ENCODE measurements at places on chromosomes 2 and 18.
A peak's percentile ranks its signal among the peaks of the same experiment; 100 is the strongest.

GRCh38 chr2:127661949-127662510 lies 13.3 kb downstream of the LIMS2 start:
- no peak for DNase-seq

DNA sequence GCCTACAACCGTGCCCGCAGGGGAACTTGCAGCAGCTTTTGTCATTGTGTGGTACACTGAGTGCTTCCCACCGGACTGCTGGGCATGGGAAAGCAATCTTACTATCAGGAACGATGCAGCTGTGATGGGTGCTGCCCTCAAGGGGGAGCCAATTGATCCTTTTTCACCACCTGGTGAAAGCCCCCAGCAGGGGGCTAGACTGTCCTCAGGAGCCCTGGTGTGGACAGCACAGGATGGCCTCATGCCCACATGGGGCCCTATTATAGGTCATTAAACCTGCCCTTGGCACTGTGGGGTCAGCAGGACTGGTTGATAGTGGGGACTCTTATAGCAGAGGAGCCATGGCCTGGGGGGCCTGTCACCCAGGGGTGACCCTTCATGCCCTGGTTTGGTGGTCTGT lies 172.2 kb downstream of the GLI2 start:
- DNase-seq, result no peak

DNA sequence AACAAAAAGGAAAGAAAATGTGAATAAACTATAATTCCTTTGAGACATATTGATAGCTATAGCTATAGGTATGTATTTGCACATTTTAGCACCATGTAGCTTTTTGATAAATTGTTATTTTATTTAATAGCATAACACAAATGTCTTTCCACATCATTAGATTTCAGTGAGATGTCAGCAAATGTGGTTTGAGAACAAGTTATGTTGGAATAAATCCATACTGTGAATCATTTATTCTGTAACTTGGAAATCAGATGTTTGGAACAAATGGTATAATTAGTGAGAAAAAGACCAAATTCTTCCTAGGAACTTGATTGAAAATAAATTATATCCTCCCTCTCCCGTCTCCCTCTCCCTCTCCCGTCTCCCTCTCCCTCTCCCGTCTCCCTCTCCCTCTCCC lies 62.8 kb downstream of the NABP1 start:
- no peak for DNase-seq

GRCh38 chr18:10398571-10398970 lies 55.9 kb upstream of the APCDD1 start:
- DNase-seq, result no peak

DNA sequence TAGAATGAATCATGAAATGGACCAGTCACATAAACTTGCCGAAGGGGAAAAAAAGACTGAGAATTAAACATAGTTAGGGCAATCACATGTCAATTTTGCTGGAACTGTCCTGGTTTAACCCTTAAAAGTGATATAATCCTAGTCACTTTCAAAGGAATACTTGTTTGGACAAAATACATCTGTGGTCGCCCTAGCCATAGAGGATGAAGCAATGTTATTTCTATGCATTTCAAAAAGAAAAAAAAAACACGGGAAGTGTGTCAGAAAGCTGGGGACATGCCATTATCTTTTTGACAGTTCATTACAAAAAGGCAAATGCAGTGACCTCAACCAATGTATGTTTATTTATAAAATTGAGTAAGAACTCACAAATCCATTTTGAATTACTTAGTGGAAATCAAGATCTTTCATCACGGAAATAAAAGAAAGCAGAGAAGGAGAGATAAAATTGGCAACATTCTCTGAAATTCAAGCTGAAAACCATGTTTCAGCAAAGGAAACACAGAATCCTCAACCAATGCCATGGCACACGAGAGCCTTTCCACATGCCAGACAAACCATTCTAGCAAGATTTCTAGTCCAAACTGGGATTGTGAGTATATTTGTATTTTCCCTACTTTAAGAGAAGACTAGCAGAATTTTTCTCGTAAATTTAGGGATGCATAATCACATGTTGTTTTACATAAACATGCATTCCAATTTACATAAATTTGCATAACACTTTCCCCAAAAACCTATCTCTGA lies 854.3 kb upstream of the ACVR2A start:
- DNase-seq, result no peak

- peak; percentile 28 for DNase-seq
Measured at GRCh38 chr2:233354971-233355574, 779 bp downstream of the DGKD start.

DNA sequence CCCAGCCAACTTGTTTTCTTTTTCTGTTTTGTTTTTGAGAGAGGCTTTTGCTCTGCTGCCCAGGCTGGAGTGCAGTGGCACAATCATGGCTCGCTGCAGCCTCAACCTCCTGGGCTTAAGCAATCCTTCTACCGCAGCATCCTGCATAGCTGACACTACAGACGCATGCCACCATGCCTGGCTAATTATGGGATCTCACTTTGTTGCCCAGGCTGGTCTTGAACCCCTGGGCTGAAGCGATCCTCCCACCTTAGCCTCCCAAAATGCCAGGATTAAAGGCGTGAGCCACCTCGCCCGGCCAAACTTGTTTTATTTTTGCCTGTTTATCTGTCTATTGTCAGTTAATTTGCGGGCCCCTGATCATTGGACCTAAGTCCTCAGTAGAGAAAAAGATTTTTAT lies 61.6 kb upstream of the MSH6 start:
- no peak for DNase-seq

DNA sequence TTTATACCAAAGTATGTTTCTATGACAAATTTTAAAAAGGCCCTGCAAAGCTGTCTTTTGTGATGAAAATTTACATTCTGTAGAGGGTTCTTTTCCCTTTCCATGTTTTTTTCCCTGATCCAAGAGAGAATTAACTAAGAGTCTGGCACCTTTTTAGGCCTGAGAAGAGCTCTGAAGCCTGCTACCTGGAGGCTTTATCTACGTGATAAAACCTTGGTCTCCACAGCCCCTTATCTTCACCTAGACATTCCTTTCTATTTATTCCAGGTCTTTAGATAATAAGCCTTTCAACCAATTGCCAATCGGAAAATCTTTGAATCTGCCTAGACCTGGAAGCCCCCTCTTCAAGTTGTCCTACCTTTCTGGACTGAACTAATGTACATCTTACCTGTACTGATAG lies 774.1 kb upstream of the LRRTM1 start:
- no peak for DNase-seq

- DNase-seq, result peak; percentile 81
Measured at GRCh38 chr2:100292022-100292580, 30.2 kb downstream of the LONRF2 start.

DNA sequence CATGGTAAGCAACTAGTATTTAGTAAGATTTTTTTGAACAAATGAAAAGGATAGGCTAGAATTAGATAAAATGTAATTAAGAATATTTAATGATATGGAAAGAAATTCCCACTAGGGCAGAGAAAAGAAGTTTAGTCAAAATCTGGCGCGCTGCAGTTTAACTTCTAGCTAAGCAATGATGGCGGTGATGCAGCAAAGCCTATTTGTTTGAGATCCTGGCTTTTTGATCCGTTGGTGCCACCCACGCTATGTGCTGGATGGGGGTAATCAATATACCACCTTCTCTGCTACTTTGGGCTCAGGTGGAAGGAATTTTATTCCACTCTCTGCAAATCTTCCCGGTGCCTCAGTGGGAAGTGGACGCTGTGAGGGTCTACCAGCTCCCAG lies 421 bp upstream of the FAM171B start:
- no peak for DNase-seq

- DNase-seq, result peak; percentile 34
Measured at GRCh38 chr2:163591461-163591860, 144.3 kb downstream of the FIGN start.

DNA sequence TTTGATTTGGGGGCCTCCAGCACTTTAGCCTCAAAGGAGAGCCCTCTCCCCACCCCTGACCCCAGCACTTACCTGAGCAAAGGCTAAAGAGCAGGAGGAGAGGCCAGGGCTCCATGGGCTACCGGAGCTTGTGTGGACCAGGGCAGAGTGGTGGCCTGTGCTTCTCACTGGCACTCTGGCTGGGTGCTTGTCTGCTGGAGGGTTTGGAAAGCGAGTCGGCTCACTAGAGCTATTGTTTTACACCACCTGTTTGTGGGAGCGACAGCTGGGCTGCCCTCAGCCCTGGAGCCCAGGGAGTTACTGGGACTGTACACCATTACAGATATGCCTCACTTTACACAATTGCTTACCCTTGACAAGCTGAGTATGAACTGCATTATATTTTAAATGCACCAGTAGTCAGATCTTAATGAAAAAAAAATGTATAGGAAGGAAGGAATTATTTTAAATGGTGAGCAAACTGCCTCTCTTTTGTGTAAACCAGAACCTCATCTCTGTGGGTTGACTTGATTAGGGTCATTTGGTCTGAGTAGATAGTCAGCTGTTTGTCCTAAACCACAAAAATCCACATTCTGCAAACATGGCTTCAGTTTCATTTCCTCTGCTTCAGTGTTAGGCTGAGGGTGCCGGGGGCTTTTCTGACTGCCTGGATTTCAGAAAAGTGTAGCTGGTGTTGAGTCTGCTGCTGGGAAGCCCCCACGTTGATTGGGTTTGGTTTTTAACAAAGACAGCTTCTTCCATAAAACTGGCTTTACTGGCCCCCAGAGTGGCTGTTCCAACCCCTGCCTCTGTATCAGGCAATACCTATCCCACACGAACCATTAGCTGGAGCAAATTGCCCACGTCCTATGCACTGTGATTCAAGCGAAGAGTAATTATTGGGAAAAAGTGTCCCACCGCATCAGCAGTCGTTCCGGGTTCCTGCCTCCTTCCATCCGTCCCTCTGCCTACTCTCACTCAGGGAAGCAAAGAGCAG lies at the start of gene CHRNA1:
Gene CHRNA1 (minus strand): TSS at position 193 of the 976 bp plus-strand sequence. CDS start 78 bp downstream, at position 115.
- DNase-seq, result no peak

- DNase-seq, result no peak
Measured at GRCh38 chr18:54140641-54141040, 83.8 kb downstream of the MBD2 start.

- peak; percentile 43 for DNase-seq
Measured at GRCh38 chr2:27264753-27265535, 2.1 kb upstream of the SLC30A3 start.

- no peak for DNase-seq
Measured at GRCh38 chr2:208645226-208645625, 238.6 kb downstream of the PTH2R start.

- peak; percentile 5 for DNase-seq
Measured at GRCh38 chr18:61400716-61401115, 67.5 kb downstream of the CDH20 start.

DNA sequence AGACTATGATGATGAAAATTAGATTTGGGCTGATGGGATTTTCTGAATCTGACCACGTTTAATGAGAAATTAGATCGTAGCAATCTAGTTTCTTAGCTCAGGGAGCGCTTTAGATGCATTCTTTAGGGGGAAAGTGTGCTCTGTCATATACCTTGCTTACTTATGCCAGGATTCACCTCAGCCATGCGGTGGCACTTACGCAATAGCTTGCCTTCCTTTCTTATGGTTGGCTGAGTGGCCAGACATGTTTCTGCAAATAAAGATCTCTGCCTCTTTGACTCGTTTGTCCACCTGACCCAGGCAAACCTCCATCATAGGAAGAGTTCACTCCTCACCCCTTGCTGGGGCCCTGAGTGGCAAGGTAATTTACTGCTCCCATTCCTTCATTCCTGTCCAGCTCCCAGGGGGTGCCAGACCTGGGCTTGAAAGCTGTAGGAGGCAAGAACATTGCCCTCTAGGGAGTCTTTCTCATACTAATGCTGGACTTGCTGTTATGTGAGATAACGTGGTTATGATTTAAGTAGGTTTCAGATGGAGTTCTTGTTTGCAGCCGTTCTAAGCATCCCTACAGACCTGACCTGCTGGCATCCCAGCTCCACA lies 57.1 kb downstream of the FBLN7 start:
- DNase-seq, result peak; percentile 57

GRCh38 chr2:96470636-96471035 lies 34.5 kb downstream of the NEURL3 start:
- DNase-seq, result no peak

- no peak for DNase-seq
Measured at GRCh38 chr18:48682768-48683167, 143.9 kb downstream of the CTIF start.

- no peak for DNase-seq
Measured at GRCh38 chr2:240766072-240766471, 53.9 kb downstream of the KIF1A start.

GRCh38 chr2:239399433-239399920 lies 1.3 kb downstream of the HDAC4 start:
- DNase-seq, result peak; percentile 17

GRCh38 chr2:189437926-189438325 lies 3.3 kb upstream of the WDR75 start:
- no peak for DNase-seq

GRCh38 chr2:16248571-16249105 lies 308.3 kb downstream of the MYCN start:
- DNase-seq, result no peak

DNA sequence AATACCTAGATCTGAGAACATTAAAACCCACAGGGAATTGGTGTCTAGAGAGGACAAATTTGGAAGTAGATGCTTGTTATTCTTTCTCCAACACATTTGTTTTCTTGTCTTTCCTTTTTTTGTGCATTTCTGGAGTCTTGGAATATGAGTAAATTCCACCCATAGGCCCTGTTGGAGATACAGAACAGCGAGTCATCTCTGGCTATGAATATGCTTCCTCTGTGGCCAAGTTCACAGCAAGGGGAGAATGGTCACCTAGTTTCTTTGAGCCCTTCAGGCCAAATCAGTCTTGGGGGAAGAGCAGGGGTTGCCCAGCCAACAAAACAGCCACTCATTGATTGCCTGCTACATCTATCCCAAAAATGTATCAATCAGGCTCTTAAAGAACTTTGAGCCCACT lies 31.3 kb downstream of the SP140L start:
- peak; percentile 10 for DNase-seq

DNA sequence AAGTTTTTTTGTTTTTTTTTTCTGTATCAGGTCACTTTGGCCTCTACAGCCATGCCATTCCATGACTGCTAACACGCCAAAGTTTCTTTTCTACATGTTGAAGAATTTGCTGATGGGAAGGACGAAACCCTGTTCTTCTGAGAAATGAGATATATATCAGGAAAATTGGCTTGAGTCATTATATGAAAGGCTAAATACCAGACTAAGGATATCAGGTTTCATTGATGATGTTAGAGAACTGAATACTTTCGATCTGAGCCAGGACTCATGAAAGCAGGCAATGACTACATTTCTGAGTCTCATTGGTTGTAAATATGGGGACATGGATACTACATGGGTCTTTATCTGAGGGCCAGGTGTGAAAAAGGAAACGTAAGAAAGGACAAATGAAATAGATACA lies 181.4 kb downstream of the OSR1 start:
- peak; percentile 28 for DNase-seq
